ENCODE measurements at places on chromosomes 5 and 9. TPM values are rescaled to one million over a fixed set of nuclear protein-coding genes. Genes with fewer than 3 reads are reported as not detected.

Gene LRRC19
- total RNA-seq, result not detected

Gene CCNG1
- 295 TPM for total RNA-seq

Gene CXCL14
- total RNA-seq, result under 0.01 TPM

Gene MEF2C
- total RNA-seq, result 4.4 TPM

Gene CREBRF
- 10.2 TPM for total RNA-seq

Gene ACTBL2
- total RNA-seq, result not detected

Gene TAF1L
- not detected for total RNA-seq

Gene TERT
- total RNA-seq, result not detected

Gene PKD2L2
- not detected for total RNA-seq

Gene CCDC192
- total RNA-seq, result not detected

Gene IL3
- not detected for total RNA-seq

Gene GPR150
- total RNA-seq, result 0.20 TPM

Gene SPINK6
- not detected for total RNA-seq

Gene CERCAM
- 55.1 TPM for total RNA-seq

Gene SH2D3C
- total RNA-seq, result 0.37 TPM

Gene SLC9A3
- 0.98 TPM for total RNA-seq

Gene SOX30
- total RNA-seq, result not detected

Gene FCN2
- not detected for total RNA-seq

Gene UQCRQ
- total RNA-seq, result 135 TPM

Gene TOR1B
- total RNA-seq, result 24.2 TPM

Gene CTXN3
- not detected for total RNA-seq

Gene TMEM171
- total RNA-seq, result 4.4 TPM

Gene ADRB2
- under 0.01 TPM for total RNA-seq

Gene ANKHD1
- 58.8 TPM for total RNA-seq

Gene ELOVL7
- under 0.01 TPM for total RNA-seq

Gene AMBP
- total RNA-seq, result not detected

Gene PCDHGA4
- 3.5 TPM for total RNA-seq

Gene ARSB
- total RNA-seq, result 13.2 TPM

Gene PRRT1B
- not detected for total RNA-seq

Gene IL9
- total RNA-seq, result not detected

Gene GFRA3
- not detected for total RNA-seq

Gene CCL27
- not detected for total RNA-seq

Gene CCNJL
- total RNA-seq, result not detected

Gene CDO1
- 7.3 TPM for total RNA-seq

Gene QRFP
- total RNA-seq, result not detected

Gene GABRB2
- not detected for total RNA-seq

Gene STK32A
- 0.73 TPM for total RNA-seq

Gene KIF24
- 3.3 TPM for total RNA-seq

Gene IL33
- total RNA-seq, result 11.0 TPM

Gene SCGB3A1
- not detected for total RNA-seq

Gene WNT8A
- total RNA-seq, result not detected

Gene PDE8B
- not detected for total RNA-seq

Gene DMRT3
- total RNA-seq, result not detected

Gene PCDHGB3
- total RNA-seq, result 2.2 TPM

Gene DAB2
- 59.8 TPM for total RNA-seq

Gene PPP3R2
- not detected for total RNA-seq

Gene TPPP
- total RNA-seq, result not detected

Gene SLC25A2
- 0.39 TPM for total RNA-seq

Gene CAMK4
- total RNA-seq, result 5.5 TPM

Gene CD180
- not detected for total RNA-seq

Gene CDH9
- total RNA-seq, result not detected

Gene GCNT1
- 17.8 TPM for total RNA-seq

Gene GRM6
- total RNA-seq, result not detected

Gene STPG3
- not detected for total RNA-seq

Gene FOXD4L4
- total RNA-seq, result not detected

Gene TSSK1B
- total RNA-seq, result 0.20 TPM

Gene ANKRD20A1
- total RNA-seq, result not detected

Gene RNF183
- total RNA-seq, result under 0.01 TPM

Gene PDZD2
- total RNA-seq, result 0.73 TPM
